ENCODE measurements at places on chromosomes 3 and 15. TPM values are rescaled to one million over a fixed set of nuclear protein-coding genes. Genes with fewer than 3 reads are reported as not detected.

The SLC22A14 gene
- total RNA-seq, result not detected

The GOLGA8H gene
- 0.71 TPM for total RNA-seq

- H3K27ac ChIP-seq, result no peak overlapping the region
- no peak overlapping the region for H3K4me3 ChIP-seq
- H3K4me1 ChIP-seq, result no peaks in the 10 kb centered on the region
- no peaks in the 10 kb centered on the region for H3K27me3 ChIP-seq
Measured at GRCh38 chr3:21562243-21562642, 188.8 kb downstream of the ZNF385D start.

- peaks cover 9% of the 10 kb centered on the region for H3K4me1 ChIP-seq
- no peak for DNase-seq
- no peaks in the 10 kb centered on the region for H3K27me3 ChIP-seq
Measured at GRCh38 chr15:57138349-57138788, 219.9 kb downstream of the TCF12 start.

DNA sequence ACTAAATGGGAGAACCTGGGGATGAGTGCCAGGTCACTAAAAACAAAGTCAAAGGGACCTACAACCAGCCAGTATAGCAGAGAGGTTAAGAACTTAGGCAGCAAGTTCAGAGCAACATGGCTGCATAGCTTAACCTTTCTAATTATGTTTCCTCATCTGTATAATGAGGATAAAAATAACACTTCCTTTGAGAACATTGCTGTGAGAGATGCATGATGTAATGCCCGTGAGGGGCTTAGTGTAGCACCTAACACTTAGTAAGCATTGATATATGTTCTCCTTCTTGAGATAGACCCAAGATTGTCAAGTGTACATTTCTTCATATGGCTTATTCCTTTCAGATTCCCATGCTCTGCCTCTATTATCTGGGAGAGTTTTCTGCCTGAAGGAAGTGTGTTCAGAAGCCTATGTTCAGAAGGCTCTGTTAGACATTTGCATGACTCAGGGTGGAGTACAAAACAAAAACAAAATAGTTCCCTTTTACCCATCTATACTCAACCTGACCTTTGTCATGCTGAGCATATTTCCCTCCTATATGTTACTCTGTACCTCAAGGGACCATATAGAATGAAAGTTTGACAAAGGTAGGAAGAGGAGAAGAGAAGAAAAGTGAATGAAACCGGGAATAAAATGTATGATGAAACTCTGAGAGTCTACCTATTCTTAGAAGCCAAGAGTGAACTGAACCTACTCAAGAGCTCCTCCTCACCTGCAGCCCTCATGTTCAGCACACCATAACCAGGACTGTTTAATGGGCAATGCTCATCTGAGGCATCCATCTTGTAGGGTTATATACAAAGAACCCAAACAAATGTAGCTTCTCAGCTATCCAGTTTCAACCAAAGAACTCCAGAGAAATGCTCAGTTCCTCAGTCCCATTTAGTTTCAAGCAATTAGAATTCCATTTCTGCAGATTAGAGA, 70.7 kb upstream of the KCNMB2 start:
- H3K27me3 ChIP-seq, result no peaks in the 10 kb centered on the region
- H3K4me1 ChIP-seq, result no peaks in the 10 kb centered on the region
- H3K36me3 ChIP-seq, result no peaks in the 10 kb centered on the region
- no peak overlapping the region for H3K4me3 ChIP-seq

DNA sequence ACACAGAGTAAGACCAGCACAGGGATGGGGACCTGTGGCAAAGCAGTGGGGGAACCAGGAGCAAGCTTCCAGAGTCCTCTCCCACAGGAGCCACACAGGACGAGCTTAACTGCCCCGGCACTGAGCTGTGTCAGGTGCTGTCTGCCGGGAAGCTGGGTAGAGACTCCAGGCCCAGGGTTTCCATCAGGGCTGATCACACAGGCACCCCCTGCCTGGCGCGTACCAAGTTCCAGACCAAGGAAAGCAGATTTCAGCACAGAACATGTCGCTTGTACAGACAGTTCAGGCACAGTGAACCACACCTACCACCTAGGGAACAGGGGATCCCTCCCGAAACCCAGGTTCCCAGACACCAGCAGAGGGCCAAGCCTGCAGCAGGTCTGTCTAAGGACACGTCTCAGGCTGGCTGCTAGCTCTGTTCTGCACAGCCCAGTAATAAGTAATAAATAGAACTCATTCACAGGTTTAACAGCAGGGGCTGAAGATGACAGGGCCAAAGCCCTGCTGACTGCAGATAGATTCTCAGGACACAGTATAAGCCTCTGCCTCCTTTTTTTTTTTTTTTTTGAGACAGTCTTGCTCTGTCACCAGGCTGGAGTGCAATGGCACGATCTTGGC, 30.2 kb upstream of the OCA2 start:
- no peaks in the 10 kb centered on the region for H3K27me3 ChIP-seq
- H3K4me3 ChIP-seq, result no peak overlapping the region
- H3K27ac ChIP-seq, result no peak overlapping the region

GRCh38 chr3:160956785-160957184, 148.4 kb downstream of the B3GALNT1 start:
- no peak for DNase-seq
- H3K27ac ChIP-seq, result no peak overlapping the region
- no peaks in the 10 kb centered on the region for H3K4me1 ChIP-seq

GRCh38 chr3:78754066-78754743, 1013.6 kb downstream of the ROBO1 start:
- DNase-seq, result no peak
- H3K36me3 ChIP-seq, result no peaks in the 10 kb centered on the region
- H3K4me1 ChIP-seq, result no peaks in the 10 kb centered on the region
- no peak overlapping the region for H3K27ac ChIP-seq

- no peak for DNase-seq
- H3K27ac ChIP-seq, result no peak overlapping the region
- no peaks in the 10 kb centered on the region for H3K36me3 ChIP-seq
- H3K4me1 ChIP-seq, result no peaks in the 10 kb centered on the region
- no peak overlapping the region for H3K4me3 ChIP-seq
Measured at GRCh38 chr3:126307591-126308393, 49.4 kb downstream of the KLF15 start.

- no peaks in the 10 kb centered on the region for H3K36me3 ChIP-seq
- no peak overlapping the region for H3K4me3 ChIP-seq
- DNase-seq, result no peak
- no peak overlapping the region for H3K27ac ChIP-seq
- no peaks in the 10 kb centered on the region for H3K27me3 ChIP-seq
Measured at GRCh38 chr3:174531262-174531982, 327.7 kb upstream of the NAALADL2 start.

GRCh38 chr3:19539518-19540392, 391.4 kb downstream of the KCNH8 start:
- no peaks in the 10 kb centered on the region for H3K4me1 ChIP-seq
- no peak overlapping the region for H3K4me3 ChIP-seq
- no peak overlapping the region for H3K27ac ChIP-seq
- no peaks in the 10 kb centered on the region for H3K27me3 ChIP-seq
- no peaks in the 10 kb centered on the region for H3K36me3 ChIP-seq
- DNase-seq, result no peak
